ENCODE measurements at places on chromosomes 16 and 17.
A peak's percentile ranks its signal among the peaks of the same experiment; 100 is the strongest.

DNA sequence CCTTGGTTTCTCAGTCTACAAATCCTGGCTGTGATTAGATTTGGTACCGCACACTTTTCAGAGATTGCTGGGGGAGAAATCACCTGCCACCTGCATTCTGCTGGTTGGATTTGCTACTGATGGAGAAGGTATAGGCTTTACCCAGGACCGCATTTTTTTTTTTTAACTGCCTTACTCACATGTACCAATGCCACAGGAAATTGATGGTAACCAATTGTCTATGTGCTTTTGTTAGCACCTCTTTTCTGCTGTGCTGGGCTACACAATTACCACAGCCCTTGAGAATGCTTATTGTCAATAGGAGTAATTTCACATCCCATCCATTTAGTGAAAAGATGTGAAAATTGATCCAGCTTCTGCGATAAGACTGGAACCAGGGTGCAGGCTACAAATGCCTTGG, 74.4 kb upstream of the TANC2 start:
- no peak for DNase-seq

DNA sequence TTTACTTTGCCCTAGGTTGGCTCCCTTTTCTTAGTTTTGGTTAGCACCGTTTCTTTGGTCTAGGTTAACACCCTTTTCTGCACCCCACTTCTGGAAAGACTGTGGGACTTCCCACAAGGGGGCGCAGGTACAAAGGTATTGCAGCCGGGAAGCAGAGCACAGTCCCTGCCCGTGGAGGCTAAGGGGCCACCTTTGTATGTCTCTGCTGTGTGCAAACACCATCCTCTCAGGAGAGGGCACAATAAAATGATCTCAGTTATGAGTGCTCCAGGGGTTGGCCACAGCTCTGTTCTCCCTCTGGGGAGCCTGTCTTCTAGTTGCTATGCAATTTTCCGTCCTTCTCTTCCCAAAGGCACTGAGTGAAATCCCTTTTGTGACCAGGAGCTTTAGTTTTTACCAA, 28.4 kb upstream of the TMC5 start:
- peak; percentile 57 for DNase-seq

DNA sequence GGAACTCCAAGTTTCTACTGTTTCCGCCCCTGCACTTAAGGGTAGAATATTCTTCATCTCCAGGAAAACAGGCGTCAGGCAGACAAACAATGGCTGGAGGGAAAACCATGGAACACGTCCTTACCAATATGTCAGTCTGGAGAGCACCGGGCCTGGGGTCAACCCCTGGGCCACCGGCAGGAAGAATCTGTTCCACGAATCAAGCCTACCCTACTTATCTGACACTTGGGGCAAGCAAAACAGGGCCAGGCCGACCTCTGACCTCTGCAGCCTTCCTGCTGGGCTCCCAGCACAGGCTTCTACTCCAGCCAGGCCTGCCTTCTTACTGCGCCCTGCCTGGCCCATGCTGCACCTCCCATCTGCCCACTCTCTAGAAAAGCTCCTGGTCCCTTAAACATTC, 10.1 kb downstream of the VAC14 start:
- DNase-seq, result no peak

- no peak for DNase-seq
Observed at GRCh38 chr16:87764600-87765472, 950 bp downstream of the KLHDC4 start.

DNA sequence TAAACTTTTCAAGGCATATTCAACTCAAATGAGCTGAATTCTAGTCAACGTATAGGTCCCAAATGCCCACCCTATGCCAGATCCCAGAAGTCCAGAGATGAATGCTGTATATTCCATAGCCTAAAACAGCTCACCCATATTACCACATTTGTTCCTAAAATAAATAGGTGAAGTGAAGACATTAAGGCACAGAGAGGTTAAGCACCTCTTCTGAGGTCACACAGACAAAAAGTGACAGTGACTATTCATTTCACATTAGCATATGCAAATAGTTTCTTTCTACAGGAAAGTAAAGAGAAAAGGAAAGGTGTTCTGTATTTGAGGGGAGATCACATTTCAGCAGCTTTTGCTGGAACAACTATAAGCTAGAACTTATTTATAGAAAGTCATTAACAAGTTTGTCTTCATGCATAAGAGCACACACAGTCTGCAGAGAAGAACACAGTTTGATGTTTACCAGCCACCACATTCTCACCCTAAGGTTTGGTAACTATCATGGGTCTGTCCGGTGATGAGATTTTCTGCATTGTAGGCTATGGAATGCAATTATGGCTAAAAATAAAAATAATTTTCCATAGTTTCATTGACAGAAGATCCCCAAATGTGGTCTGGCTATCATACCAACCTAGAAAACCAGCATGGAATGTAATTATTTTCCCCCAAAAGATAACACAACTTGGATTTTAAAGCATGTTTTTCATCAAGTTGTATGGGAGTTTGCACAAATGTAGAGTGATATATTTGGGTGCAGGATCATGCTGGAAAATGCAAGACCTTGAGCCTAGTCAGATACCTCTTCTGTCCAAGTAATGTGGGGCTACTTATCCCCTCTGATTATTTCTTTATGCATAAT, 402.1 kb downstream of the UTP18 start:
- DNase-seq, result no peak

DNA sequence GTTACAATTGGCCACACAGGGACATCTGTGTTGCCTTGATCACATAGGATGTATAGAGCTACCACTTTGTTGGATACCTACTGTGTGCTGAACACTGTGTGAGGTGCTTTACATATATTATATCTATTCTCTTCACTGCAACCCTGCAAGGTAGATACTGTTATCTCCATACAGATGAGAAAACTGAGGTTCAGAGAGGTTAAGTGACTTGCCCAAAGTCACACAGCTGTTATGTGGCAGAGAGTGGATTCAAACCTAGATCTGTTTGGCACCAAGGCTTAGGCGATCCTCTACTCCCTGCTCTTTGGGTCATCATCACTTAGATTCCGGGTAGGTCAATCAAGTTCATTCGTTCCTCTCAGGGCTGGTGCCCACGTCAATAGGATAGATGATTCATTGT, 260.5 kb upstream of the IRX3 start:
- no peak for DNase-seq

DNA sequence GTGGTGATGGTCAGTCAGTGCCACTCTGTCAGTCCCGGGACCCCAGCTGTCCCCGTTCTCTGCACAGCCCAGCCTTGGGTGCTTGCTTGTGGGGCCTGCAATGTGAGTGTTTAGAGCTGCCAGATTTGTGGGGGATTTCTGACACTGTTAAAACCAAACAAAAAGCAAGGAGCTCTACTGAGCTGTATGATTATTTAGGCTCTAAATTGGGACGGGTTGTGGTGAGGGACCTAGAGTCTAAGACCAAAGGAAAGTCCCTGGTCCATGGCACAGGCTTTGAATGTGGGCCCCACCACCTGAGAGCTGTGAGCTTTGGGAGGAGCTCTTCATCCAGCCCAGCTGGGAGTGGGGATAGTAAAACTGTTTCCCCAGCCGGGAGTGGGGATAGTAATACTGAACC, 63.3 kb downstream of the KSR1 start:
- DNase-seq, result no peak

GRCh38 chr16:67499106-67499505, 15.8 kb upstream of the AGRP start:
- DNase-seq, result no peak

- no peak for DNase-seq
Observed at GRCh38 chr16:85303354-85303883, 191.1 kb upstream of the CIBAR2 start.

DNA sequence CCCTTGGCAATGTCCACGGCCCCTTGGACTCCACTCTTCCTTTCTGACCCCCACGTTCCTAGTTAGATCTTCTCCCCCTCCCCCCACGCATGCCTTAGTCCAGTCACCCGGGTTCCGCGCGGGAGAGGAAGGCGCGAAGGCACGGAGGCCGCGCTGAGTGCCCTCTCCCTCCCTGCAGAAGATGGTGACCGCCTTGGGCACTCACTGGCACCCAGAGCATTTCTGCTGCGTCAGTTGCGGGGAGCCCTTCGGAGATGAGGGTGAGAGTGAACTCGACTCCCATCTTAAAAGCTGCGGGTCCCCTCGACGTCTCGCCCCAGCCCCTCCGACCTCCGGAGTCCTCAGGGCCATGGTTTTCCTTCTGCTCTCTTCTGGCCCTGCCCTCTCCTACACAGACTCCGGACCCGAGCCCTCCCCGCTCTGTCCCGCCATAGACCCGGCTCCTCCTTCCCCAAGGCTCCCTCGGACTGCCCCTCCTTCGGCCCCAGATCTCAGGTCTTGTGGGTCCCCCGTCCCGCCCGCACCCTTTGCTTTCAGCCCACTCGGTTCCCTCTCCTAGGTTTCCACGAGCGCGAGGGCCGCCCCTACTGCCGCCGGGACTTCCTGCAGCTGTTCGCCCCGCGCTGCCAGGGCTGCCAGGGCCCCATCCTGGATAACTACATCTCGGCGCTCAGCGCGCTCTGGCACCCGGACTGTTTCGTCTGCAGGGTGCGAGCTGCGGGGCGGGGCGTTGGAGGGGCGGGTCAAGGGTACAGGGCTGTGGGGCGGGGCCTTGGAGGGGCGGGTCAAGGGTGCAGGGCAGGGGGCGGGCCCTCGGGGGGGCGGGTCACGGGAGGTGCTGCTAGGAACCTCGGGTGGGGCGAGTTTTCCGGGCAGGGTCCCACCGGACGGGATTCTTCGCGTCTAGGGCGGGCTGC, 4.6 kb downstream of the TGFB1I1 start:
- no peak for DNase-seq

DNA sequence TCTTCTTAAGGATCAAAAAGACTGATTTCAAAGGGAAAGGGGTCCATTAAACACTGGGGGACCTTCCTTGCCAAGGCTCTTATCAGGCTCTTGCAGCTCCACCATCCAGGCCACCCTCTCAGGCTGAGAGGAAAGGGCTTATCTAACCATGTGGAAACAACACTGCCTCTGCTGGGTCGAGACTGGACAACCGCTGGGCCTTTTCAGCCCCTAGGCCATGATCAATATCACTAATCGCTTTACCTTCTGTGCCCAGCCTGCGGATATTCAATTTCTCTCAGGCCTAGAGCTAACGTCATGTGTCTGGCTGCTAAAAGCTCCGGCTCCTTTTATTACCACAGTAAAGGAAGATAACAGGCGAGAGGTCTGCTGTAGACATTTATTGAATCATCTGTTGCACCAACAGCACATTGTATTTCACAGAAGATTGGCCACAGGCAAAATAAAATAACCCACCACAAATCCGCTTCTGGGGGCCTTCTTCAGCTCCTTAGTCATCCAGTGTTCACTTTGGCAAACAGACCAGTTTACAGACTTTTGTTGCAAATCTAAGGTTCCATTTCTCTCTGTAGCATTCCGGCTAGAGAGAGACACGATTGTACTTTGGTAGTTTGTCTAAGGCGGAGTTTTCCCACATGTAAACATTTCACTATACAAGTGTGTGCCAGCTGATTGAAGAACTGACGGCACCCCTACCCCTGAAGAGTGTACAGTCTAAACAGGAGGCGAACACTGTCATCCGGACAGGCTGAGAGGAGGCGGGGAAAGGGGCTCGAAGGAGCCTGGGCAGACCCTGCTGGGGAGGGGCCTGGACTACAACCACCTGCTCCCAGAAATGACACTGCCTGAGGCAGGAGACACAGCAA, 13.9 kb downstream of the CYB561 start:
- DNase-seq, result no peak

DNA sequence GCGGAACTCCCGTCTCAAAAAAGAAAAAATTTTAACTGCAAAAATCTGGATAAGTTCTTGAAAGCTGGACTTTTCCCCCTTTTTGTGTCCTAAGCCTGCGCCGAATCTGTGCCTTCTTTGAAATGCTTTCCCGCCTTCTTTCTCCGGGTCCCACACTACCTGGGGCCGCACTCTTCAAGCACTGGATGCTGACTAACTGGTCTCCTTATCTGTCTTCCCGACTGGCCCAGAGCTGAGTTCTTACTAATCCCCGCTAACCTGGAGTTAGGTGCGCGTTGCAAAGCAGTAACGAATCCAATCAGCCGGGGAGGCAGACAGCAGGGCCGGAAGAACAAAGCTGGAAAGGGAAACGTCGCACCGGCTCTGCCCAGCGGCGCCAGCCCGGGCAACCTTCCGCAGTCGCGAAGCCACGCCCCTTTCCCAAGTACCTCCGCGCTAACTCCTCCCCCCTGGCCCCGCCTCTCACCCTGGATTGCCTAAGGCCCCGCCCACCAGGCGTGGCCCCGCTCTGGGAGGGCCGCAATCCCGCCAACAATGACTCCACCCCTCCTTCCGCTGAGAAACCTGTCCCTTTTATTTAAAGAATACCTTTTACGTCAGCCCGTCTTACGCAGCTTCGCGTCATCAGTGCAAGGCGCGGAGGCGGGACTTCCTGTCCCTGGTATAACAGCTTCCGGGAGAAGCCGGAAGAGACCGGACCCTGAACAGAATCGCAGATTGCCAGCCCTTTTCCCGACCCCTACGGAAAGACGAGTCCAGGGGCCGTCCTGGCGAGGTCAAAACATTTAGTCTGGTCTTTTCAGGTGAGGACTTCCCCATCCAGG, at the start of gene TMUB2:
Gene TMUB2, plus strand, starts transcription at position 666 of the 824 bp plus-strand sequence. CDS start 737 bp downstream, outside the sequence.
- peak; percentile 97 for DNase-seq

DNA sequence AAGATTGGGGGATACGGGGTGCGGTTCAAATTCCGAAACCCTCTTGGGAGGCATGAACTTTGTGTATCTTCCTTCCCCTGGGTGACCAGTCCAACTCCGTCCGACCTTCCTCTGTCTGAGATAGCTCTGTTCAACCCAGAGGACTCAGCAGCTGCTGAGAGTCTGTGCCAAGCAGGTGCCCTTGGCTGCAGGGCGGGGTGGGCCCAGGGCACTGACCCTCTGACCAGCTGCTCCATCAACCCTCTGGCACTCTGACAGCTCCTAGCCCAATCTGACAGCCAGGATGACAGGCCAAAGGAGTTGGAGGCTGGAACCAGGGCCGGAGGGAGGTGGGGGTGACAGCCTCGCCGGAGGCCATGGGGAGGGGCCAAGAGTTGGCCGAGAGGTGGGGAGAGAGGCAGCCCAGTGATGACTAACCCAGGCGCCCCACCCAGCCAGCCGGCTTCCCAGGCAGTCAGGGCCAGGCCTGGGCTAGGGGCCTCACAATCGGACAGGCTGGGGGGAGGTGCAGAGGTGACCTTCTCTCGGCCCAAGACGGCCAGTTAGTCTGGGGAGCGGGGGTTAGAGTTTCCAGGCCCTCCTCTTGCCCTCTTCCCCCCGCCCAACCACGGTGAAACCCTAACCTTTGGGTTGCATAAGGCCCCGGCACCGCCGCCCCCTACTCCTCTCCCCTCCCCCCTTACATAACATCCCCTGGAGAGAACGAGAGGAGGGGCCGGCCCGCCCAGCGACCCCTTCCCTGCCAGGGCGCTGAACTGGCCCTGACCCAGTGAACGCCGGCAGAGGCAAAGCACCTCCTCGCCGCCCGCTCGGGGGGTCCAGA, 5.0 kb upstream of the TLCD2 start:
- no peak for DNase-seq

- no peak for DNase-seq
Observed at GRCh38 chr16:56734429-56734828, 4.5 kb downstream of the NUP93 start.

DNA sequence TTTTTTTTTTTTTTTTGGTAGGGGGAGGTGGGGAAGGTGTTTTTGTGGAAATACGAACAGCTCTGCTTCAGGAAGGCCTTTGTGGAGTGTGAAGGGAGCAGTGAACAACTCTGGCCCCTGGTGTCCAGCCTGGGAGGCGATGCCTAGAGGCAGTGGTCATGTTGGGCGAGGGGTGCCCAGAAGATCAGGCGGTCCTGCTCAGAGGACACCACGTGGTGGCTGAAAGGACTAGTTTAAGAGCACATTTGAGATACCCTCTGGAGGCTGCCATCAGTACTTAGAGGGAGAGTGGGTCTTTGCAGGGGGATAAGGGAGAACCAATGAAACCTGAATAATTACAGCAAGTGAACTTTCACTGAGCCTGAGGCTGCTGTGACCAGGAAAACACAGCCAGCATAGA, 40.1 kb upstream of the RHOT1 start:
- DNase-seq, result no peak

GRCh38 chr17:50692448-50693035, 15.2 kb downstream of the ANKRD40 start:
- no peak for DNase-seq

Measured in DMS79 (cell line).